Activated B cell treated with CpG ODN at 0.5 μM for 24 hours (primary cell): ENCODE measurements at places on chromosomes 6 and 20. TPM values are rescaled to one million over a fixed set of nuclear protein-coding genes. Genes with fewer than 3 reads are reported as not detected.

DNA sequence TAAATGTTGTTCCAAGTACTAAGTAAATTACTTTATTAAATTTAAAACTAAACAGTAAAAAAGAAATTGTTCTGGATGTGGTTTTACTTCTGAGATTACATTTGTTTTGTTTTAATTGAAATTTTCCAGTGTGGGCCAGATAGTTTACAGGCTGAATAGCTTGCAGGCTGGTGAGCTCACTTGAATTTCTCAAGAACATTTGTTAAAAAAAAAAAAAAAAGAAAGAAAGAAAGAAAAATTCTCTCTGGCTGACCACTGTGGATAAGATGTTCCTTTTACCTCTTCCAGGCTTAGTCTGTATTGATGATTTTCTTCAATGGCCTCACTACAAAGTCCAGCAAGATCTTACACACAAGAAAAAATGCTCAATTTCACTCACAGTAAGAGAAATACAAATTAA is 85.4 kb downstream of the PLCG1 start:
- no peaks in the 10 kb centered on the region for H3K27me3 ChIP-seq
- DNase-seq = no peak
- no peaks in the 10 kb centered on the region for H3K36me3 ChIP-seq
- H3K4me3 ChIP-seq = no peak overlapping the region

DNA sequence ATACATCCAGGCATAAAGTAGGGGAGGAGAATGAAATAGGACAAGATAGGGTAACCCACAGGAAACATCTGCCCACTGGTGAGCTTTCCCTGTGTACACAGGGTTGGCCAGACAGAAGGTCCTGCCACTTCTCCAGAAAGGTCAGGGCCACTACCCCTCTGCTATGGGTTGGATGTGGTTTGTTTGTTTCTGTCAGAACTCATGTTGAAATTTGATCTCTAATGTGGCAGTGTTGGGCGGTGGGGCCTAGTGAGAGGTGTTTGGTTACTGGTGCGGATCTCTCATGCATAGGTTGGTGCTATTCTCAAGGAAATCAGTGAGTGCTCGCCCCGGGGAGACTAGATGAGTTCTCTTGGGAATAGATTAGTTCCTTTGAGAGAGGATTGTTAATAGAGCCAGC is 15.6 kb upstream of the MAS1 start:
- peaks cover 1% of the 10 kb centered on the region for H3K27me3 ChIP-seq
- no peak for DNase-seq
- H3K4me1 ChIP-seq = peaks cover 12% of the 10 kb centered on the region
- H3K4me3 ChIP-seq = no peak overlapping the region
- H3K27ac ChIP-seq = no peak overlapping the region

GRCh38 chr6:11207199-11207968 is 25.1 kb downstream of the NEDD9 start:
- no peak overlapping the region for H3K4me3 ChIP-seq
- peak overlapping the region; percentile 36 for H3K27ac ChIP-seq
- peaks cover 18% of the 10 kb centered on the region for H3K4me1 ChIP-seq
- H3K36me3 ChIP-seq = peaks cover 72% of the 10 kb centered on the region
- no peaks in the 10 kb centered on the region for H3K27me3 ChIP-seq
- DNase-seq = no peak

GRCh38 chr6:144215402-144215931 is 65.2 kb downstream of the STX11 start:
- peaks cover 36% of the 10 kb centered on the region for H3K4me1 ChIP-seq
- H3K27me3 ChIP-seq = peaks cover 4% of the 10 kb centered on the region
- no peak for DNase-seq
- H3K27ac ChIP-seq = peak overlapping the region; percentile 100

GRCh38 chr6:24766680-24767462 is 7.9 kb upstream of the GMNN start:
- H3K36me3 ChIP-seq = no peaks in the 10 kb centered on the region
- no peak overlapping the region for H3K4me3 ChIP-seq
- no peak overlapping the region for H3K27ac ChIP-seq
- no peaks in the 10 kb centered on the region for H3K4me1 ChIP-seq
- H3K27me3 ChIP-seq = no peaks in the 10 kb centered on the region

- DNase-seq = no peak
- no peak overlapping the region for H3K27ac ChIP-seq
- no peak overlapping the region for H3K4me3 ChIP-seq
- peaks cover 1% of the 10 kb centered on the region for H3K27me3 ChIP-seq
- no peaks in the 10 kb centered on the region for H3K36me3 ChIP-seq
Measured at GRCh38 chr6:166036316-166037095, 131.1 kb downstream of the TBXT start.

GRCh38 chr20:3930265-3931206 is 41.3 kb downstream of the PANK2 start:
- no peak overlapping the region for H3K4me3 ChIP-seq
- peaks cover 10% of the 10 kb centered on the region for H3K4me1 ChIP-seq
- H3K36me3 ChIP-seq = peaks cover 21% of the 10 kb centered on the region

GRCh38 chr6:87660226-87660911 is 41.7 kb downstream of the AKIRIN2 start:
- no peak overlapping the region for H3K4me3 ChIP-seq
- DNase-seq = no peak

DNA sequence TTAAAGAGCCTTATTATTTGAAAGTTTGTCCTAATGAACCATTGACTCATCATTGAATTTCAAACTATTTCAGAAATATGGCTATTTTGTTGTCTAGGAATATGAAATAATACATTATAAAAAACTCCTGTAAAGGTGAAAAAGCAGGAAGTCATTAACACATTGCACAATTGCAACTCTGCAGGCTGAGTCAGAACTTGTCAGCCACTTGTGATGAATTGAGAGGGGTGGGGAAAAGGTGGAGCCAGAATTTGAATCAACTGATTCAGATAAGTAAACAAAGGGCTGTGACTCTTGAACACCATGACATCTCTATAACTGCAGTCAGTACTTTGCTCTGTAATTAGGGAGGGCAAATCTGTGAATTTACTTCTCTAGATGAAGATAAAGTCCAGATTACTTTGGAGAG is 6.0 kb downstream of the C6orf141 start:
- H3K27ac ChIP-seq = no peak overlapping the region
- peaks cover 17% of the 10 kb centered on the region for H3K27me3 ChIP-seq
- H3K36me3 ChIP-seq = no peaks in the 10 kb centered on the region
- peaks cover 7% of the 10 kb centered on the region for H3K4me1 ChIP-seq
- H3K4me3 ChIP-seq = no peak overlapping the region

Gene CPNE5
- total RNA-seq = 57.8 and 59.1 TPM in 2 replicates

Gene TMEM74B
- 0.20 TPM in 1 of 2 replicates, not detected in the other for total RNA-seq

Gene ENPP3
- 0.07 and 0.29 TPM in 2 replicates for total RNA-seq

Gene NCOA7
- total RNA-seq = 29.2 and 33.4 TPM in 2 replicates

Gene RUNX2
- total RNA-seq = 1.8 and 2.0 TPM in 2 replicates

Gene MARCKS
- total RNA-seq = 94.7 and 100 TPM in 2 replicates
